ENCODE measurements at places on chromosomes 2 and 18.

- DNase-seq: no peak
Observed at GRCh38 chr2:140603416-140603815, 1527.4 kb downstream of the LRP1B start.

DNA sequence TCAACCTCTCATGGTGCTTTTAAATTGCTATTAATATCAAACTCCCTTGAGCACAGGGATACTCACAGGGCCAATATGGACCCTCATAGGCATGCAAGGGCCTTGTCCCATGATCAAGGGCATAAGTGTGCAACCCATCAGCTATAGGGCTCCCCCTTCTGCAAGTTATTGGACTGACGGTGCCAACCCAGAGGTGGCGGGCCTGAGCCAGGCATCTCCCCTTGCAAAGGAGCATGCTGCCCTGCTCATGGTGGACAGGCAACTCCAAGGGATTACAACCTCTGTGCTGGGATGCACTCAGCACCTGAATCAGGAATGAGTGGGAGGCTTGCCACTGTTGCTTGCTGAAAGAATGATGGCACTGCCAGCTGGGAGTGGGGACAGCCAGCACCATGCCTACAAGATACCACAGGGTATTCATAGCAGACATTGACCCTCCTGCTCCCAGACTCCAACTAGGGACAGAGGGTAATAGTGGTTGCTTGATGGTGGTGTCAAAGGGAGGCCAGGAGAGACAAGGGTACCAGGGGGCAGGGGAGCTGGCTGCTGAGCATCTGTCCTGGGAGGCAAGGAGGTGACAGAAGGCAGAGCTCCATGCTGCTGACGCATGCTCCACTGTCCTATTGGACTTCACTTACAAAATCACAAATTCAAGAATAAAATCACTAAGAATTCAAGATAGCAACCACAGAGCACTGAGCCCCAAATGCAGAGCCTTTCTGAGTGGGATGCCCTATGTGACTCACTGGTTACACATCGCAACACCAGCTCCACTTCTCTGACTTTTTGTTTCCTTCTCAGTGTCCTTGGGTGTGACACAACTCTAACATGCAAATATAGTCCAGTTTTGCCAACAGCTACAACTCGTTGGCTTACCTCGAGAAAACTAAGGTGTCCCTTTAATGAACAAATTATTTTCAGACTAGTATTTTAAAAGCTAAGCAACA lies 157.1 kb upstream of the CCDC150 start:
- DNase-seq: no peak

DNA sequence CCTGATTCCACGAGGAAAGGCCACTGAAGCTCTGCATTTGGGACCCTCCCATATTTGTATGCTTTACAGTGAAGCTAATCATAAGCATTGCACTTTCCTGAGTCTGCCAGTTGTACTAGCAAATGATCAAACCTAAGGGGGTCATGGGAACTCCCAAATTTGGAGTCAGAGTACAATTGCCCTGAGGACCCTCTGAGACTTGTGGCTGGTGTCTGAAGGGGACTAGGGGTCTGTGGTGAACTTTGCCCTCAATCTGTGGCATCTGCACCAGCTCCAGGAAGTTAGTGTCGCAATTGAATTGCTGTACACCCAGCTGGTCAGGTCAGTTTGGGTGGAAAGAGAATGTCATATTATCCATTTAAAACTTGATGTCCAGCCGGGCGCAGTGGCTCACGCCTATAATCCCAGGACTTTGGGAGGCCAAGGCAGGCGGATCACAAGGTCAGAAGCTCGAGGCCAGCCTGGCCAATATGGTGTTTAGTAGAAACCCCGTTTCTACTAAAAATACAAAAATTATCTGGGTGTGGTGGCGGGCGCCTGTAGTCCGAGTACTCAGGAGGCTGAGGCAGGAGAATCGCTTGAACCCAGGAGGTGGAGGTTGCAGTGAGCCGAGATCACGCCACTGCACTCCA lies 18.1 kb downstream of the SOWAHC start:
- no peak for DNase-seq

GRCh38 chr2:215442401-215442787 lies 6.5 kb upstream of the FN1 start:
- no peak for DNase-seq

- DNase-seq: no peak
Observed at GRCh38 chr2:3282056-3282998, 95.3 kb downstream of the EIPR1 start.

GRCh38 chr2:125471963-125472362 lies 1184.0 kb upstream of the GYPC start:
- DNase-seq: no peak

DNA sequence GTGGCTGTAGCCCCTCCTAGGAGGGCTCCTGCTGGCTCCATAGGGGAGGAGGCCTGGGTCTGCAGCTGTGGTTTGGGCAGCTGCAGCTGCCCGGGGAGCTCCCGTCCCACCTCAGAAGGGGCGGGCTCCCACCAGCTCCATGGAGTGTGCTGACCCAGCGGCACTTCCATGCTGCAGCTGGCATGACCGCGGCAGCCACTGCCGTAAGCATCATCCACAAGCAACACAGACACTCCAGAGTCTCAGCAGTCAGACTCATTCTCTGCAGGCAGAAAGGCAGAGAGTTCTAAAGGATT lies 660.1 kb upstream of the RAB6C start:
- DNase-seq: no peak

DNA sequence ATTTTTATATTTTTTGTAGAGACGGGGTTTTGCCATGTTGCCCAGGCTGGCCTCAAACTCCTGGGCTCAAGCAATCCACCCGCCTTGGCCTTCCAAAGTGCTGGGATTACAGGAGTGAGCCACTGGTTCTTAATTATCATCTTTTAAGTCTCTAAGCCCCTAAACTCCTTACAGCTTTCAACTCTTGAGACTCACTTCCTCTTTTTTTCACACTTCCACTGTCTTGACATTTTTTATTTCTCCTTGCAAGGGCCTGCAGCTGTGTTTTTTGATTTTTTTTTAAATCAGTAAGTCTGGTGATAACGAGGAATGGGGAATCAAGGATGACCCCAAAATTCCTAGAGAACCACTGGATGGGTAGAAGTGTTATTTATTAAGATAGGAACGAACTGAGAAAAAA lies 8.6 kb upstream of the ABCB11 start:
- DNase-seq: no peak

- no peak for DNase-seq
Observed at GRCh38 chr2:173963817-173964564, 1.2 kb downstream of the SP3 start.

- DNase-seq: no peak
Observed at GRCh38 chr18:3848316-3848715, 398.3 kb downstream of the TGIF1 start.

GRCh38 chr2:85830645-85831044 lies 58.1 kb downstream of the ST3GAL5 start:
- no peak for DNase-seq

All from AG04449 (cell line).